ENCODE measurements at places on chromosomes 3 and 15.
A peak's percentile ranks its signal among the peaks of the same experiment; 100 is the strongest.

DNA sequence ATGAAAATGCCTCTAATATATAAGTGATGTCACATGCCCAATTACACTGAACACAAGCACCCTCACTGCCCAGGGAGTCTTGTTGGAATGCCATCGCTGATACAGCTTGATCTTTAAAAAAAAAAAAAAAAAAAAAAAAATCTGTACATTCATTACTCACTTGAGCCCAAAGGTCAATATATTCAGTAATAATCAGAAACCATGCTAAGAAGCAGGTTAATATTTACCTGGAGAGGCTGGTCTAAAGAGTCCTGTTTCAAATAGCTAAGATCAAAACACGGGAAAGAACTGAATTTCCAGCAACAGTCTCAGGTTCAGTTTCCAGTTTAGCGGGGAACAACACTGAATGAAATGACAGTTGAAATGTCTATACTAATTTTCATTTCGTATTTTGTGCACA, 109.9 kb downstream of the UACA start:
- DNase-seq = no peak

GRCh38 chr3:35602395-35602936, 36.9 kb upstream of the ARPP21 start:
- no peak for DNase-seq

DNA sequence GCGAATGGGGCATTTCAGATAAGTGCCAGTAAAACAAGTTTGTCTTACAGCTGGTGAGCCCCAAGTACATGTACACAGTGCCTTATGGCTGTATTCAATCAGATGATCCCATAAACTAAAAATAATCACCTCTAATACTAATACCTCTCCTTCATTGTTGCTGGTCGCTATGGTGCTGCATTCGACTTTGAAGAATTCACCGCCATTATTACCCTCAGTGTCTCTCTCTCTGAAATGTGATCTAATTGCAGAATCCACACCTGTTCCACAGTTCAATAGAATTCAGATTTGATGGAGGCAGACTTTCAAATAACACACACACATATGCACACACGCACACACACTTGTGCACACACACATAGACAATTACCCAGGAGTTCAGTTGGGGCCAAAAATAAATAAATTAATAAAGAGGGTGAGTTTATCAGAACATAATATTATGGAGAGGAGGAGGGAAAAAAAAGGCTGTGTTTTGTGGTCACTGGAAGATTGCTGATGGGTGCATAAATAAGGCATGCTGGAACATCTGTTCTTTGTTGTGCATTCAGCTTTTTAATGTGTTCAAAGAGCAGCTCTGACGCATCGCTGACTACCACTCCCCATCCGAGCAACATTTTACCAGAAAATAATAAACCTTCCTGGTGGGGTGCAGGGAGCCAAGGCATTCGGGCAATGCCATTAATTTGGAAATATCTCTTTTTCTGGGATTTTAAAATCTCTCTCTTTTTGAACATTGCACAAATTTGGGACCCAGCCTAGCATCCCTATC, 235.7 kb downstream of the SATB1 start:
- no peak for DNase-seq

DNA sequence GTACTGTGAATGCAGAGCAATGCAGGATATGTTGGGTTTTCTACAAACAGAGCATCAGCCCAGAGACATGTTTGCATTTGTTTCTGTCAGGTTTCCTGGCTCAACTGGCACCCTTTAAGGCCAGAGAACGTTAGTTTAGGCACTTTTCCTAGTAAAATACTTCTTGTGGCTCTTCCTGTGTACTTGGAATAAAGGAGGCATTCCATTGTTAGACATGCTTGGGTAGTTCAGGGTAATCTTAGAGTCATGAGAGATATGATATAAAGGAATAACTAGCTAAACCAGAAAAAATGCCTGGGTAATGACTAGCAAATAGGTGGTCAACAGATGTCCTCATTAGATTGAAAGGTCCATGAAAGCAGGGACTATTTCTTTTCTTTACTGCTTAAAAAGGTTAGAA, 60.4 kb upstream of the RBM5 start:
- DNase-seq = no peak

DNA sequence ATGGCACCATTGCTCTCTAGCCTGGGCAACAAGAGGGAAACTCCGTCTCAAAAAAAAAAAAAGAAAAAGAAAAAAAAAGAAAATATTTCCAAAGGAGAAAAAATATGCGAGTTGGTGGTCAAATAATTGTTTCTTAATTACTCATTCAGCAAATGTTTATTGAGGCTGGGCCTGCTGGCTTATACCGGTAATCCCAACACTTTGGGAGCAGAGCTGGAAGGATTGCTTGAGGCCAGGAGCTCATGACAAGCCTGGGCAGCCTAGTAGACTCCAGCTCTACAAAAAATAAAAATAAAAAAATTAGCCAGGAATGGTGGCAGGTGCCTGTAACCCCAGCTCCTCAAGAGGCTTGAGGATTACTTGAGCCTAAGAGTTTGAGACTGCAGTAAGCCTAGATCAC, 4.1 kb downstream of the KNL1 start:
- DNase-seq = no peak

DNA sequence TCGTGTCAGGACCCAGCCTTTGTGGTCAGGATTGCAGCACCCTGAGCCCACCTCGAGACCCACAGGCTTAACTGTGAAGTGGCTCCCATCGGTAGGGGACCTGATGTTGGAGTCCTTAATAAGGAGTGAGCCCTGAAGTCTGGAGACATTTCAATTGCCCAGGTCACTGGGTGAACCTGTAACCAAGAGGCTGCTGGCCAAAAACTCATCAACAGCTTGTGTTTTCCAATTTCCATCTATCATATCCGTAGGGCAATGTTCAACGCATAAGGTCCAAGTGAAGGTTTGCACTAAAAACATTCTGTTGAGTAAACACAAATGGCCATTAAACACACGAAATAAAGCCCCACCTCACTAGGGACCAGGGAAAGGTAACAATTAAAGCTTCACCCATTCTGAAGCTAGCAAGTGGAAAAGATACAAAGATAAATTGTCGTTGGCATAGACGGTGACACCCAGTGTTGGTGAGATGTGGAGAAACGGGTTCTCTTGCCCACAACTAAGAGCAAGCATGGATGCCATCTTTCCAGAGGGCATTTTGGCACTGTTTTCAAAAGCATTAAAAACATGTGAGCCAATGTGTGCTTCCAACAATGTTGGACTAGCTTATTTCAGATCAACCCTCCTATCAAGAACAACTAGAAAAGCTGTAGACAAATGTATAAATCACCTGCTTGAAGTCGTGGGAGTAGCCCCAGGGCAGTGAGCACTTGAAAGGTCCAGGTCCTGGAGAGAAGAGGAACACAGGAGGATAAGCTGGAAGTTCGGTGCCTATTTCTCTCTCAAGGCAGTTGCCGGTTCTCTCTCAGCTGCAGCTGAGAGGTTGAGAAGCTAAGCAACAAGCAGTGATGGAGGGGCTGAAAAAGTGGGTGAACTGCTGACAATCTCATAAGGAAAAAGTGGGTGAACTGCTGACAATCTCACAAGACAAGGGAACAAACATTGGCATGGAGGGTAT, 56.3 kb upstream of the PCSK6 start:
- DNase-seq = no peak

GRCh38 chr15:74889883-74890664, at the start of gene MPI:
MPI (plus strand) TSS chr15:74890042; CDS start chr15:74890074, 32 bp downstream.
- DNase-seq = peak; percentile 84

GRCh38 chr3:12237912-12238650, 50.8 kb upstream of the PPARG start:
- no peak for DNase-seq

DNA sequence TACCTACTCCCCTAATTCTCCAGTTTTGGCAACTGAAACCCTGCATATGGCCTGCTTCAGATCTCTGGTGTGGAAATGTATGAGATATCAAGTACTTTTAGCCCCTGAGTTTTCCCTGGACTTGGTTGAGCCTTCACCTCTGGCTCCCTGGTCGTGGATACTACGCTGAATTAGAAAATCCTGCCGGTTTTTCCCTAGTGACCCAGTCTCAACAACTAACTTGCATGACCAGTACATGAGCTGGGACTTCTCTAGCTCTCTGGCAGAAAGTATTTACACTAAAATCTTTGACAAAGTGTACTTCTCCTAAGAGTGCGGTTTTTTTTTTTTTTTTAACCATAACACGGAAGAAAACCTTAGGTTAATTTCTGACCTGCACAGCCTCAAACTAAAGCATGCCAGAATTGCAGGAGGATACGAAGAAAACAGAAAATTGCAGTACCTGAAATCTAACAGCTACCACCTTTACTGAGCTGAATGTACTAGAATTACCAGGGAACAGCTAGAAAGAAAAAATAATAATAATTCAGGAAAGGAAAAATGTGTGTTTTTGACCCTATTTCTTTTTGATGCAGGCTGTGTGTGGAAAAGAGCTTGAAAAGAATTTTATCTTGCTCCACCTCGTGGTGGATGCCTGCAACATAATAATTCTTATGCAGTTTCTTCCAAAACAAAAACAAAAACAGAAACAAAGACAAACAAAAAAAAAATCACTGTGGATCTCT, 165.6 kb downstream of the GMNC start:
- DNase-seq = no peak

DNA sequence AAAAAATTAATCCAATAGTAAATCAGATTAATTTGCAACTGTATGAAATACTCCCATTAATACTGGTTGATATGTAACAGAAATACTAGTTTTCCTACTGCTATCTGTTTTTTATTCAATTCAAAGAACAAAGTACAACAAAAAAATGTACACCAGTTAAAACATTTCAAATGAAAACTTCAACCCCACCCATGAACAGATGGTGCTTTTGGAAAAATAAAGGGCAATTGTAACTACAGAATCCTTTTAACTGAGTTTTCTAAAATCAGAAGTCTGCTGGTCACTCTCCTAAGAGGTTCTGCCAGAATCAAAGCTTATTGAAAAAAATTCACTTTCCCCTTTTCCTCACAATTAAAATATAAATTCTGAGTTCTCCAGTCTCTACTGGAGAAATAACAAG, 34.3 kb downstream of the DENND6A start:
- DNase-seq = no peak

Measured in nucleus accumbens (tissue), 56 donors.